ENCODE measurements at places on chromosomes 5 and 9.

DNA sequence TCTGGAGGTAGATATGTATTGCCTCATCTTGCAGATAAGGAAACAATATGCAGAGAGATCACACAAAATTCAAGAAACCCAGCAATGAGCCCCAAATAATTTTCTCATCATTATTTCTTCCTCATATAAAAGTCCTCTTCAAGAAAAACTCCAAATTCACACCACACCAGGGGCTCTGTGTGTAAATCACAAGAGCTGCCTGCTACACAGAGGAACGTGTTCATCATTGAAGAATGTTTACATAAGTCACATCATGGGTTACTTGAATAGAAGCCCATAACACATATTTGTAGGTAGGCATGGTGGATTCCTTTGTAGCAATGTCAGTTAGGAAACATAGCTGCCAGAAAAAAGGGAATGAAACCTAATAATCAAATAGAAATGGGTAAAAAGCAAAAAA, 308.1 kb upstream of the TLE4 start:
- DNase-seq, result no peak

- DNase-seq, result peak; percentile 61
Measured at GRCh38 chr5:57172466-57173318, 1.2 kb upstream of the GPBP1 start.

DNA sequence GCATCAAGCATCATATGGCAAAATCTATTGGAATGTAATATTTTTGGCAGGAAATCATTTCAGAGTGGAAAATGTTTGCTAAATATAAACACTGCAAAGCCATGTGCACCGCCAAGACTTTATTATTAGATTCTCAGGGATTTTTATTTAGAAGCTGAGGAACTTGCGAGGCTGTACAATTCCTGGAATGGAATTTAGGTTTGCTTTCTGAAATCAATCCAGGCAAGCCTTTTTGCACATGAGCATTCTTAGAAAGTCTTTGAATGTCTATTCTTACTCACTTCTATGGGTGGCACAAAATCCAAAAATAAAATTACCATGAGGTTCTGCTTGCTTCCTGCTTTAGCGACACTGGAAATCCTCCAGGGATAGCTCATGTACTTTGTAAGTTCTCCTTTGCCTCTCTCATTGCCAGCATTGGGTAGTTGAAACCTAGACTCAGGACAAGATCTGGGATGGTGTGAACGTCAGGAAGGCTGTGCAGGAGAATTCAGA, 71.5 kb upstream of the PALM2AKAP2 start:
- no peak for DNase-seq

- no peak for DNase-seq
Measured at GRCh38 chr5:16051246-16051755, 128.3 kb downstream of the MARCHF11 start.

DNA sequence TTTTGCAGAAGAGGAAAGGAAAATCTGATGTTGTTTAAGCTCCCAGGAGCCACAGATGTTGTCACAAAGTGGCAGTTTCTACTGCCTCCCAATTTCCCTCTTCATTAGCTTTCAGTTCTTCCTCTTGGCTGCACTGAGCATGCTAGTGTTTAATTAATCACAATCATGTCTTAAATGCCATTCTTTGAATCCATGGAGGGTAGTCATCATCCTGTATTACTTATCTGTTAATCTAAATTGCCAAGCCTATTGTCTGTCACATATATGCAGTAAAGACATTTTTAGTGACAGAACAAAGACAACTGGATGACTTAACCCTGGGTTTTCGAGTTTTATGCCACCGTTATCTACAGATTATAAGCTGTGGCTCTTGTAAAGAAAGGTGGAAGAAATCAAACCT, 14.7 kb downstream of the KLHL9 start:
- no peak for DNase-seq

DNA sequence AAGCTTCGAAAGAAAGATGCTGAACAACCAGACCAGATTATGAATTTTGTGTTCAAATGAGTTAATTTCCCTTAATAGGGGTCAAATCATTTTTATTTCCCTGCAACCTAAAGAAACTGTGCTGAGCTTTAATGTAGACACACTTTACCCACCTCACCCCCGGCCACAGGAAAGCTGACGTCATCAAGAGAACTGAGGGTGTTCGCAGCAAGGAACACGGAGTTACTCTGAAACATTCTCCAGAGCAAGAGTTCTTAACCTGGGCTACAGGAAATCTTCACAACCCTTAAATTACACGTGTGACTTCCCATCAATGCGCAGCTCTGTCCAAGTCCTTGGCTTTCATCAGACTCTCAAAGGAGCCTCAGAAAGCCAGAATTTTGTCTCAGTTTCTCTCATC, 116.3 kb downstream of the COL23A1 start:
- DNase-seq, result no peak

GRCh38 chr9:91655215-91655614, 231.6 kb upstream of the NFIL3 start:
- DNase-seq, result no peak

- DNase-seq, result no peak
Measured at GRCh38 chr5:127961006-127961762, 122.4 kb upstream of the SLC12A2 start.

- no peak for DNase-seq
Measured at GRCh38 chr9:18798508-18799290, 234.3 kb downstream of the SAXO1 start.

GRCh38 chr9:124593200-124593599, 86.0 kb upstream of the NR5A1 start:
- no peak for DNase-seq

DNA sequence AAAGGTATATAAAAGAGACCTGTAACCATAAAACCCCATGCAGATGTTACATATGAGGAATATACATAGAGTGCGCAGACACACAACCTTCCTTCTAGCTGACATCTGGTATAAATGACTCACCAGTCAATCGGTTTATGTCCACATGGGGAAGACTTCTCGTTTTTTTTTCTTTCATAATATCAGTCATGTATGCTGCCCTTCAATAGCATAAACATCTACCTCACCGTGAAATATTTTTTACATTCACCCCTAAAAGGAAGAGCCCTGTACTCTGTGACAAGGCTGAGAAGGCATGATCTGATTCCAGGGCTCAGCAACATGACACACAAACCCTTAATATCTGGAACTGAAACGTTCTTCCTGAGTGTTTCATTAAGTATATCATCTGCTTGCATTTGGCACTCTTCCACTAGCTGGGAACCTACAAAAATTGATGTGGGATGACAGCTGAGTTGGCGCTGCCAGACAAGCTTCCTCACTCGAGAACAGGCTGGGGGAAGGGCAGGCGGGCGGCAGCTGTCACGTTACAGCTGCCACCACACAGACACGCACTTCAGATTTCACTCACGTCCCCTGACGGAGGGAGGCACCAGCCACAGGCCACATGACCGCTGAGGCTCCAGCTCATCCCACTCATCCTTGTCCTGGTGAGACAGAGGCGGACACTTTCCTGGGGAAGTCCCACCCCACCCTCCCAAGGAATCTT, 74.2 kb downstream of the SHB start:
- peak; percentile 93 for DNase-seq

DNA sequence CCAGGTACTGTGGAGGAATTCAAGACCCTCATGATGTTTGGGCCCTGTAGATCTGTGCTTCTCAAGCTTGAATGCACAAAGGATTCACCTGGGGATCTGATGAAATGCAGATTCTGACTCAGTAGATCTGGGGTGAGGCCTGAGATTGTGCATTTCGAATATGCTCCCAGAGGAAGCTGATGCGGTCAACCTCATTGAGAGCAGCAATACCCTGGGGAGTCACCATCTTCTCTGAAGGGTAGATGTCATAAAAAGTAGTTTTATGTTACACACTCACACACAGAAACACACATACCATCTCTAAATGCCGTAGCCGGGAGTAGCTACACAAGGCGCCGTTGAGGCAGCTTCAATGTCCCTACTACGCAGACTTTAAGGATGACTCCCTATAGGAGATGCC, 55.8 kb upstream of the CPEB4 start:
- no peak for DNase-seq

GRCh38 chr5:131289738-131290137, 25.9 kb downstream of the CDC42SE2 start:
- no peak for DNase-seq

DNA sequence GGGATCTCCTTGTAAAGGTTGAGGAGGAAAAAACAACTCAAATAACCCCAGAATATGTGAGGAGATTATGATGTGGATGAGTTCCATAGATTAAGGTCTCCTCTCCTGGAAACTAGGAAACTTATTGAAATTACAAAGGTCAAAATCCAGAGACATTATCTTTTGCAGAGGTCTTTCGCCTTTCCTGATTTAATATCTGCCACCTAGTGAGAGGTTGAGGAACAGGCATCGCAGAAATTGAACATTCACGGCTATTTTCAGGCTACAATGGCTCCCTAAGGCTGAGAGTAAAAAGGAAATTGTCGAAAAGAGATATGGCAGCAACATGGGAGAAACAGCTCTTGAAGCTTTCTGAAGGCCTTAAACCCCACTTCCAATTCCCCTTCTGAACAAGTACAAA, 127.5 kb upstream of the PLCXD3 start:
- peak; percentile 16 for DNase-seq

DNA sequence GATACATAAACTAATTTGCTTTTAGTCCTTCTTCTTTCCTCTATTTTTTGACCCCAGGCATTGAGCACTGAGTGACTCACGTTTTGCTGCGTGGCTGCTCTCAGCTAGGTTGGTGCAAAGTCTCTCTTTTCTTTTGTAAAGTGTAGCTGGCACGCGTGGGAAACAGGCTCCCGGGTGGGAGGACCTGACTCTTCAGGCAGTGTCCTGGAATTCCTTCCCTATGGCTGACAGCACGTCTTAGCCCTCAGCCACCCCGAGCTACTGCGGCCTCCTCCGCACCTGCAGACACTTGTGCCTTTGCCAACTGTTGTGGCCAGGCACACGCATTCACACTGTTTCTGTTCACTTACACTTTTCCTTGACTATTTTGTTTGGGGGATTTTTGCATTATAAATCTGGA, 877 bp upstream of the SCGB3A1 start:
- DNase-seq, result no peak

DNA sequence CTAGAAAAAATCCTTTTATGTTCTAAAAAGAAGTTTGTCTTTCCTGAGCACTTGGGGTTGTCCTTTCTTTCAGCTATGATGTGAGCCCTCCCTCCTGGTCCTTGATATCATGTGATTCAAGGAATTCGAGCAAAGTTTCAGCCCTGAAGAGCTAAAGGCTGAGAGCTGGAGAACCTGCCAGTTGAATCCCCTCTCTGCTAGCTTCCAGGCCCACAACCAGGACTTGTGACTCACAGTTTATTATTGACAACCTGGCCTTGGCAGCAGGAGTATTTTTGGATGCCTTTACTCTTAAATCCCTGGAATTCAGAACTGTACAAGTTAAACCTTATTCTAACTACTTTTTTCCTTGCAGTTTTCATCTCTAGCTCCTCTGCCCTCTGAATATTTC, 182.8 kb downstream of the SPOCK1 start:
- DNase-seq, result no peak

DNA sequence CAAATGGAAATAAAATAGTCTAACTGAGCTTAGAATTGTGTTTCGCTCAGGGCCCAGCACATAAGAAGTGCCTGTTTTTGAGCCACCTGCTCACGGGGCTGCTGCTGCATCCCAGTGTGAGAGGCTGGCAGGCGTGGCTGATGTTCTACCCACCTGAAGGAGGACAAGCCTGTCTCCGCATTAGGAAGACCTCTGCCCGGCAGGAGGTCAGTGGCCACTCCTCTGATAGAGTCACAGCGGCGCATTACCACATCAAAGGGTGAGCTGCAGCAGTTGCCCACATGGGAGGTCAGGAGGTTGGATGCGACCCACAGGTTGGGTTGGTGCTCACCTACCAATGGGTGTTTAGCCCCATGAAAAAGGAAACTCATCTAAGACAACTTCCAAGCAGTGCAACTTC, 3.7 kb upstream of the SLC6A7 start:
- no peak for DNase-seq

- DNase-seq, result peak; percentile 56
Measured at GRCh38 chr5:142830241-142831008, 60.2 kb downstream of the ARHGAP26 start.

DNA sequence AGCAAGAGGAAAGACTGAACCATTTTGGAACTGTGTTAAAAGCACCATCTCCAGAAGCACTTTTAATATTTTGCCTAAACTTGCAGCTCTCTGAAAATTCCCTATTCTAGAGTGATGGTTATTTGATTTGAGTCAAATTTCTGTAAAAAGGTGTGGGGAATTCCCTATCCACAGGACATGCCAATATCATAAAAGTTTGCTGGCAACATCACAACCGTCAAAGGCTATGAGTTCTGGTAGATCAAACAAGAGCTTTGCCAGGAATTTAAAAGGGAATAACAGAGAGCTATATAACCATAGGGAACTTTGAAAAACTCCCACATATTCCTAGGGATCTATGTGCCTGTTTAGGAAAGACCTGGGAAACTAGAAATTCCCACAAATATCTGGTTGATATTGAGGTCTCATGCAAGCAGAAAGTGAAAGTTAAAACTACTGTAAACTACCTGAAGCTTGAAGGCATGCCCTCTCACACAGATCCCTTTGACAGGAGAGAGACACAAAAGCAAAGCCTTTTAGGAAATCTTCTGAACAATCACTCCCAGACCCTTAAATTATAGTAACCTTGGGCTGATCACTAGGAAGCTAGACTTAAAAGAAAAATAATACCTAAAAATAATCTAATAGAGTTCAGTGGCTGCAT, 549.9 kb downstream of the ANXA1 start:
- DNase-seq, result no peak

GRCh38 chr9:86795047-86795442, 152.3 kb downstream of the GAS1 start:
- no peak for DNase-seq

DNA sequence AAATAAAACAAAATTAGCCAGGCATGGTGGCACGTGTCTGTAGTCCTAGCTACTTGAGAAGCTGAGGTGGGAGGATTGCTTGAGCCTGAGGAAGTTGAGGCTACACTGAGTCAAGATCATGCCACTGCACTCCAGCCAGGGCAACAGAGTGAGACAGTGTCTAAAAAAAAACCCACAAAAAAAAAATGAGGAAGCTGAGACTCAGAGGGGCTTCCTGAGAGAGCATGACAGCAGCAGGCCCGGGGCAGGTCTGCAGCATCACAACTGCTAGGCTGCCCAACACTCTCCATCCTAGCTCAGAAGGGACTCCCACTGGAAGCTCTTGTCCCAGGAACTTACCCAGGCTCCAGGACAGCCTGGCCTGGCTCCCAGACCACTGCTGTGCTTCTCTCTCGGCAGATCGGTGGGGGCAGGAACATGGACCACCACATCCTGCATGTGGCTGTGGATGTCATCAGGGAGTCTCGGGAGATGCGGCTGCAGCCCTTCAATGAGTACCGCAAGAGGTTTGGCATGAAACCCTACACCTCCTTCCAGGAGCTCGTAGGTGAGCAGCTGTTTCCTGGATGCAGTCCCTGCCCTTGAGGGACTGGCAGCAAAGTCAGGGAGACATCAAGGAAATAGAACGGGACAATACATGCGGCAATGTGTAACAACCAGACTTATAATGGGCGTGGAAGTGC, 19.1 kb downstream of the PTGS1 start:
- DNase-seq, result peak; percentile 68
